ENCODE measurements at places on chromosomes 16 and 17. TPM values are rescaled to one million over a fixed set of nuclear protein-coding genes. Genes with fewer than 3 reads are reported as not detected.

DNA sequence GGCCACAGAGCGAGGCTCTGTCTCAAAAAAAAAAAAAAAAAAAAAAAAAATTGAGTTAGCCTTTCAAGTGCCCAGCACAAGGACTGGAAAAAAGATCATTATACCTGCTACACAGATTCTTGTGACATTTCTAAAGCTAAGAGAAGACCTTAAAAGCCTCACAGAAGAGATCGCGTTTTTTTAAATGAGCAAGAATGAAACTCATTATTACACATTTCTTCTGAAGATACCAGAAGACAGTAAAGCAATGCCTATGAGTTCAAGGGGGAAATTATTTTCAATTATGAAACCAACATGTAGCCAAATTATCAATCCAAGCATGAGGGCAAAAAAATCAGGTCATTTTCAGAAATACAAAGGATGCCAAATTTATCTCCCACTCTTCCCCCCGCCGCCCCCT, 56.8 kb downstream of the MED13 start:
- no peak for DNase-seq

- no peak for DNase-seq
Observed at GRCh38 chr16:87707097-87707496, 58.7 kb downstream of the KLHDC4 start.

DNA sequence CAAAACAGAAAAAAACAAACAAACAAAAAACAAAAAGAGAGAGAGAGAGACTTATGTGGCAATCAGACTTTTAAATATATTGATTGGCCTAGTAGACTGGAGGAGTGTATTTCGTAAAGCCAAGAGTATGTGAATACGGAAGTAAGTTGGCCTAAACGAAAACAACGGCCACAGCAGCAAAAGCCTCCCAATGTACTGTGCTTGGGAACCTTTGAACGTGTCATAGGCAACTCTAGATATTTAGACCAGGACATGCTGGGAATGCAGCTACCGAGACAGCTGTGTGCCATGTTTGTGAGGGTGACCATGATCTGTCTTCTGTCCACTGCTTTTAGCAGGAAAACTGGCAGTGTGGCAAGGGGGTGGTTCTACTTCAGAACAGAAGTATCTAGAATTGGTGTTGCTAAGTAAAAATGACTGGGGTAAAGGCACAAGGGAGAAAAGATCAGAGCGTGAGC, 7.4 kb downstream of the MAF start:
- no peak for DNase-seq

DNA sequence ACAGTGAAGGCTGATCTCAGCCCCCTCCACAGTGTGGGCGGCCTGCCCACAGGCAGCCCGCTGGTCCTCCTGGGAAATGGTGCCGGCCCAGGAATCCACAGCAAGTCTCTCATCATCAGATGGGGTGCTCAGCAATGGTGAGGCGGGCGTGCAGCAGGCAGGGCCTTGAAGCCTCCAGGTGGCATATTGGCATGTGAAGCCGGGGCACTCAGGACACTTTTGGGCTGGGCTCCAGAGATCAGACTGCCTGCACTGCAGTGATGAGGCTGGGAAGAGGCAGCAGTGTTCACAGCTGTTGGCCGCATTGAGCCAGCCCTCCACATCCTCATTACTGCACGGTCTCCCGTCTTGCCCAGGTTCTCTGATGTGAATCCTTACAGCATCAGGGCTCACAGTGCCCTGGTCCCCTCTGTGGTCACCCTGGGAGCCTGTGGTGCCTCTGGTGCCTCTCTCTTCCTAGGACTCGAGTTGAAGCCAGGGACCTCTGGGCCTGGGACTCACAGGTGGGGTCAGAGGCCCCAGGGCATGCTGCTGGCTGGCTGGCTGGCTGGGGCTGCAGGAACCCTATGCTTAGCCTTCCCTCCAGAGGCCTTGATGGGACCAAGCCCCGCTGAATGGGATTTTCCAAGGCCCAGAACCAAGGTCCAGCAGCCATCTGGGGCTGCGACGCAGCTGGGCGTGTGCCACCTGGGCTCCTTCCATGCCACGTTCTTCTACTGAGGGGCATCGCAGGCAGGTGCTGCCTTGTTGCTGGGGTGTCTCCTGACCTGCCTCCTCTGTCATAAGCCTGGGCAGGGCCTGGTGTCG, 48.6 kb downstream of the TNFRSF13B start:
- DNase-seq = no peak

- peak; percentile 92 for DNase-seq
Observed at GRCh38 chr17:81090361-81091136, 55.6 kb downstream of the BAIAP2 start.

GRCh38 chr17:9299695-9300094, 275.9 kb downstream of the STX8 start:
- no peak for DNase-seq

MIEN1 gene
- total RNA-seq = 51.7 TPM

DNA sequence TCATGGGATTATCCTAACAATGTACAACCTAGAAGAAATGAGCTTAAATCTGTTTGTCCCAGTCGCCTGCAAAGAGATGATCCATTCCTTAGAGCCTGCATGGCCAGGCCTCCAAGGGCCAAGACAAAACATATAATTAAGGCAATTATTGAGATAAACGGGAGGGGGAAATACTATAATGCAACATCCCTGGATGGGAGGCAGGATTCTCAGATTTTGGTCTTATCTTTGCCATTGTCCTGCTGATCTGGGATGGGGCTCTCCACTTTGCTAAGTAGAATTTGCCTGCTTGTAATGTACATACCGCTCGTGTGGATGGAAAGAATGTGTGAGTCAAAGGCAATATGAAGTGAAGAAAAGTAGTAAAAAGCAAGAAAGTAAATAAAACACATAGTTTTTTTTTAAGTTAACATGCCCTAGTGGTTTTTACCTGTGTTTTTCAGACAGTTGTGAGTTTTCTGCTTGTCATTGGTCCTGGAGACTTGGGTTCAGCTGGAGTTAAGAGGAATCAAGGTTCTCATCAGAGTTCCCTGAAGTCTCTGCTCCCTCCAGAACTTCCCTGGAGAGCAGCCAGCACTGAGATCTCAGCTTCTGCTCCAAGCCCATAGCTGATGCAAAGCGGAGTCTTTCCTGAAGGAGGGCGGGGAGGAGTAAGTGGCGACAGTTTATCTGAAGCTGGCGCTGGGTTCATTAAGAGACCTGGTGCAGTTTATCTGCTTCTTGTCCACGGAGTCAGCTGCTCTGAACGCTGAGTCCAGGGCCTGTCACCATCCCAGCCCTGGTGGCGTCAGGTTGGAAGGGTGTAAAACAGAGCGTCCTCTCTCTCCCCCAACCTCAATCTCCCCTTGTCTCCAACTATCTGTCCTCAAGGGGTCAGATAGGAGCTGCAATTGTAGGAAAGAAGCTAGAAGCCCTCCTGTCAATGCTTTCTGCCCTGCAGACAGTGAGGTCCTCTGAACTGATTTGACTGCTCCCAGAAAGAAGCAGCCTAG, 30.1 kb downstream of the HOXB1 start:
- DNase-seq = no peak

DNA sequence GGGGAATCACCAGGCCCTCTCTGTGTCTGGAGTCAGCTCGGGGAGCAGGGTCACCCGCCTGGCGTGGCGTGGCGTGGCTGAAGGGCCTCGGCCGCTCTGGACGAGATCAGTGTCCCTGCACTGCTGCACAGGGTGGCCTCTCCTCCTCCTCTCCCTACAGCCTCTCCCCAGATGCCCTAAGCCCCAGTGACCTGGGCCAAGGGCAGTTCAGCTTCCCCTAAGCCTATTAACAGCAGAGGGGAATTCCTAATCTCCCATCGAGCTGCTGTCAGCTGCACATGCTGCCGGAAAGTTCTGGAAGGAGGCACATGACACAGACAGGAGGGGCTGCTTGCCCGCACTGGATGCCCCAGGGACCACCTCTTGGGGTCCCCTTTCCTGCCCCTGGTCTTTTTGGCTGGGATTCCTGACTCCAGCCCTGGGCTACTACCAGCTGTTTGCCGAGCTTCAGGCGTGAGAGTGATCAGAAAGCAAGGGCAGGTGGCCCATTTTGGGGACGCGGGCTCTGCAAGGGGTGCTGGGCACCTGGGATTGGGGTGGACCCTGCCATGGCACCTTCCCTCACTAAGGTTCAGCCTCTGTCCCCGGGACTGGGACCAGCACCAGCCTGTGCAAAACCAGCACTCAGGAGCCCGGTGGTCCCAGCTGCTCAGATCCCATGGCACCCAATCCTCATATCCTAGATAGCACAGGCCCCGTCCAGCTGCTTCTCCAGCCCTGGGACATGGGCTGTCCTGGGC, 794 bp downstream of the PDE6G start:
- DNase-seq = no peak

GRCh38 chr16:75273054-75273925, 21.9 kb upstream of the BCAR1 start:
- no peak for DNase-seq

- no peak for DNase-seq
Observed at GRCh38 chr17:2571523-2572303, 21.7 kb upstream of the PAFAH1B1 start.

GRCh38 chr17:82938486-82938872, 98.7 kb upstream of the ZNF750 start:
- DNase-seq = no peak

SBK1 gene
- 0.17 TPM for total RNA-seq

TBC1D16 gene
- 35.5 TPM for total RNA-seq

DNA sequence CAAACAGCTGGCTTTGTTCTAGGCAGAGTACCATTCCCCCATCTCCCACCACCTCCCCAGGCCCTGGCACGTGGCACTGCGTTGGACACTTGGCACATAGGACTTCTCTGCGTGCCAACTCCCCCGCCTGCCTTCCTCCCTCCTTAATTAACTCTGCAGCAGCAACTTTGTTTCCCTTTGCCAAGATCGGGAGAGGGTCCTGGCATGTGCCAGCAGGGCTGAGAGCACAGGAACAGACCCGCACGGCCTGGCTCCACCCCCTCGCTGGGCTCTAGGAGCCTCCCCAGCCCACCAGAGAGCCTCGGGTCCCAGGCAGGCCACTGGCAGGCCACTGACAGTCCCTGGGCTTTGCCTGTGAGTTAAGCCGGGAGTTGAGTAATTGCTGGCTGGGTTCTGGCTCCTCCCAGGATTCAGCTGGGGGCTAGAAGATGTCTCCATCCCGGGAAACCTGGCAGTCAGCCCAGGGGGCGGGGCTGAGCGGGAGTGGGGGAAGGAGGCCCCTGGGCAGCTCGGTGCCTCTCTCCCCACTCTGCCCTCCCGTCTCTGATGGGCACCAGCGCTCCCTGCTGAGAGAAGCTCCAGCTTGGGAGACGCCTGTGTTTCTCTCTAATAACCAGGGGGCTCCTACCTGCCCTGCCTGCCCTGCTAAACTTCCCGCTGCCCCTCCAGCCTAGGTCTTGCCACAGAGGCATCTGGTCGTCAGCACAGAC, 224.0 kb upstream of the TNRC6C start:
- DNase-seq = peak; percentile 97

ZMYND15 gene
- total RNA-seq = 0.42 TPM

DNA sequence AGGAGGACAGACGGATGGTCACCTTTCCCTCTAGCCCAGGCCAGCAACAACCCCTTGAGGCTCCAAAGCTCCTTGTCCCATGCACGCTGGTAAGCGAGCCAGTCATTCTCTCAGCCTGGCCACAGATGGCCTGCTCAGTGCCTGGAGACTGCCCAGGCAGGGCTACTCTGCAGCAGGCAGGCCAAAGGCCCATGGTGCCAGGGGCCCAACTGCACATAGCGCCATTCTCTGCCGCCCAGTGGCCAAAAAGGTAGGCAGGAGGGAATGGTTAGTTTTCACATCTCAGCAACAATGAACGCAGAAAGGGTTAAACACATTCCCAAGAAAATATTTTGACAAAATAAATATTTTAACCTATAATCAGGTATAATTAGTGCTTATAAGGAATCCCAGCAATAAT, 7.7 kb upstream of the SREBF1 start:
- DNase-seq = no peak

DNA sequence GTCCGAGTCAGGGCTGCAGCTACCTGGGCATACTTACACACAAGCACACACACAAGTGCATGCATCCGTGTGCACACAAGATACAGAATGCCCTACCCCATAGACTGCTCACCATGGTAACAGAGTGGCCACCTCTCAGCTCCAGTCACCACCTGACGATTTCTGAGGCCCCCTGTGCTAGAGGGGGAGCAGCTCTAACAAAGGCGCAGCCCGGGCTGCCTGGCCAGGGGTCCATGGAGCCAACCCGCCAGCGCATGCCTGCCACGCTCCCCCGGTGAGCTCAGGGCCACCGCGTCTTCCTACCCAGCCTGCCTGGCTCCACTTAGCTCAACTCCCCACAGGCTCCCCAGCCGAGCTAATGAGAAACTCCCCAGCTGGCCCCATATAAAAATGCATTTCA, 75.5 kb downstream of the ZNF423 start:
- no peak for DNase-seq

DNA sequence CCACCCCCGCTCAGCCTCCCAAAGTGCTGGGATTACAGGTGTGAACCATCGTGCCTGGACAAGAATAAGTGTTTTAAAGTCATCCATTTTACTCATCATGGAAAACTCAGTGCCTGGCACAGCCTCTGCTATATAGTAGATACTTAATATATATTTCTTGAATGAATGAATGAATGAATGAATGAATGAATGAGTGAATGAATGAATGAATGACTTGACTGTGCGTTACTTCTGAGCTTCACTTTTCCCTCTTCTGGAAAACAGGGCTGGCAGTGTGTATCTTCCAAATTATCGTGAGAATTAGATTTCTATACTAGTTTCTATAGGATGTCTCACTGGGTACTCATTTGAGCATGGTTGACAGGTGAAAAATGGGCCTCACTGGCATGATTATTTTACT, 307.3 kb upstream of the ERCC4 start:
- no peak for DNase-seq

CLDN9 gene
- 0.32 TPM for total RNA-seq

DNA sequence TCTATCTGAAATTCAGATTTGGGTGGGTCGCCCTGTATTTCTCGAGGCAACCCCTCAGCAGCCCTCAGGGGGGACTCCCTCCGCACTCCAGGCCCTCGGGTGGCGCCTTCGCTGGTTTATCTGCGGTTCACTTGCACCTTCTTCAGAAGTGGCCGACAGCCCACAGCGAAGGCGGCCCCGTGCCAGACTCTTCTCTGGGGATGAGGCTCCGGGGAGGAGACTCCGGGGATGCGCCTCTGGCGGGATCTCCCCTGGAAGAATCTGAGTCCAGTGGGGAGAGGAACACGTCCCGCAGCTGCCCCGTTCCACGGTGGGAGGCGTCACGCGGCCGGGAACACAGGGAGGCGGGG, 63.9 kb upstream of the DNAJA2 start:
- no peak for DNase-seq

GRCh38 chr16:27238016-27238587, 30.5 kb downstream of the NSMCE1 start:
- no peak for DNase-seq

HES7 gene
- total RNA-seq = not detected

TPSG1 gene
- total RNA-seq = 1.5 TPM
